ENCODE measurements at places on chromosomes 5 and 9. TPM values are rescaled to one million over a fixed set of nuclear protein-coding genes. Genes with fewer than 3 reads are reported as not detected.

C5orf52 gene
- polyA plus RNA-seq: not detected

POLR3G gene
- 27.3 TPM for polyA plus RNA-seq

CDKN2A gene
- polyA plus RNA-seq: 65.3 TPM

- no peak for DNase-seq
Observed at GRCh38 chr9:10268531-10269485, 344.0 kb downstream of the PTPRD start.

DNA sequence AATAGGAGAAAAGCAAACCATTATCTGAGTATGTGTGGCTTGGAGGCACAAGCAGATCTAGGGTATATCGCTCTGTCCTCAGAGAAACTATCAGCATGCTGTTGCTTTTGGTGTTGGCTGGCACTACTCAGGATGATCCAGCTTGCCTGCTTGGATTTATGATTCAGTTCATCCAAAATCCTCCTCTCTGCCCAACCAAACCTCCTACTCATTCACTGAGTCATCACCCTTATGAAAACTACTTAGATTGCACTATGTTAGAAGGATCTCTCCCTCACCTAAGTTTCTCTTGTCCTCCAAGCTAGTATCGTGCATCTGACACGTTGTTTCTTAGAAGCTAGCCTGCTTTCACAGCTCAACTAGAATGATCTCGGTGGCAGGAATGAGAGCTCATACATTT is 14.2 kb upstream of the ZBED3 start:
- no peak for DNase-seq

GRCh38 chr5:142114687-142115086 is 6.1 kb downstream of the NDFIP1 start:
- DNase-seq: no peak

- DNase-seq: no peak
Observed at GRCh38 chr5:125205601-125206225, 459.3 kb upstream of the ZNF608 start.

DNA sequence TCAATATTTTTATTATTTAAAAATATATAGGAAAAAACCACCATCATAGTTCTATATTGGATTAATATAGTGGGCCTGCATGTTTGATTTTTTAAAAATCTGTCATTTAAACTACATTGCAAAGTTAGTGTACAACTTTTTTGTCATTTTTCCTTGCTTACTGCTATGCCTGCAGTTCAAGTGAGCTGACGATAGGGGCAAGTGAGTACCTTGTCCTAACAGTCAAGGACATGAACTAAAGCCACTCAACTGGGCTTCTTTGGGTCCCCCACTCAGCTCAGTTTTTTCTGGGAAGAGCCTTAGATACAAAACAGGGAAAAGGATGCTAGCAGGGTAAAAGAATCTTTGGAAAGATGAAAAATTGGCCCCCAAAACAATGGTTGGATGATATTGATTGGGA is 269.9 kb downstream of the MAN2A1 start:
- no peak for DNase-seq

DNA sequence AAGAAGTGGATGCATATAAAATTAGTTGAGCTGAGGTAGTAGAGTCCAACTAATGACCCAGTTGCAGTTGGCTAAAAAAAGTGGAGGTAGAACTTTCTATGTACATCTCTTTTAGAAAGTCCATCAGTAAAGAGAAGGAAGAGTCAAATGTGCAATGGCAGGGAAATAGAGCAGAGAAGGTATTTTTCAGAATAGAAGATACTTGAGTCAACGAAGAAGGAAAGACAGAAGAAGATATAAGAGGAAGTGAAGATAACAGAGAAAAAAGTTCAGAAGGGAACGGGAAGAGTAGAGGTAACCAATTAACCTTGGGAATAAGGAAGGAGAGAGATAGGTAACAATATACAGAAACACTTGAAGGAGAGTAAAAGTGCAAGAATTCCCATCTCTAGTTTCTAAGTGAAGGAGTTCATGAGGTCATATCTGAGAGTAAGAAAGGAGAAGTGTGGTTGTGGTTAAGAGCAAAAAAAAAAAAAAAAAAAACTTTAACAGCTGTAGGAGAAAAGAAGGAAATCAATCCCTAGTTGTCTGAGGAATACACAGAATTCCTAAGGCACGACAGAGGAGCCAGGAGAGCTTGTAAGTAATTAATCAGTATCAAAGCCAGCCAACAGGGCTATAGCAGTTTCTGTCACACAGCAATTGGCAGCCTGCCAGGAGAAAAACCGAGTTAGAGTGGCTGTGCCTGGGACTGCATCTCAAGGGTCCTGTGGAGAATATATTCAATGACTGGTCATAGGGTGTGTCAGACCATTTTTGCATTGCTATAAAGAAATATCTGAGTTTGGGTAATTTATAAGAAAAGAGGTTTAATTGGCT is 61.0 kb downstream of the ARL15 start:
- DNase-seq: no peak

DNA sequence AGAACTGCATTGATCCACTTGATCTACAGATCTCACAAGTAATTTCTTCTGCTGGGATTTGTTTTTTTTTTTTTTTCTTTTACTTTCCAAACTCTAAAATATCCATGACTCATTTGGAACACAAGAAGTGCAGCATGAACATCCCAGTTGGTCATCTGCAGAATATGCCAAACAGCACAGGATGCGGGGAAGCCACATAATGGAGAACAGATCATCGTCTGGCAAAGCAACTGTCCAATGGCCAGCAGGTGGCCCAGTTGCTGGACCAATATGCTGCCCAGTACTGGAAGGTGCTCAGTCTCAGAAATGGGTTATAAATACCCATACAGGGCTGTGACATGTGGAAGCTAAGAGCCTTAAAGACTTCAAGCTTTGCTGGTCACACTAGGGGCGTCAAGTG is 221.3 kb upstream of the TAS2R1 start:
- DNase-seq: no peak

- no peak for DNase-seq
Observed at GRCh38 chr9:32703635-32704034, 68.2 kb upstream of the TAF1L start.

GRCh38 chr5:143442385-143442784 is 38.9 kb upstream of the NR3C1 start:
- DNase-seq: no peak

GRCh38 chr9:137294091-137294680 is 7.9 kb downstream of the NRARP start:
- DNase-seq: no peak
